ENCODE measurements at places on chromosomes 6 and 20.
A peak's percentile ranks its signal among the peaks of the same experiment; 100 is the strongest.

GRCh38 chr20:47335251-47336128 is 21.0 kb downstream of the ZMYND8 start:
- no peak for DNase-seq

DNA sequence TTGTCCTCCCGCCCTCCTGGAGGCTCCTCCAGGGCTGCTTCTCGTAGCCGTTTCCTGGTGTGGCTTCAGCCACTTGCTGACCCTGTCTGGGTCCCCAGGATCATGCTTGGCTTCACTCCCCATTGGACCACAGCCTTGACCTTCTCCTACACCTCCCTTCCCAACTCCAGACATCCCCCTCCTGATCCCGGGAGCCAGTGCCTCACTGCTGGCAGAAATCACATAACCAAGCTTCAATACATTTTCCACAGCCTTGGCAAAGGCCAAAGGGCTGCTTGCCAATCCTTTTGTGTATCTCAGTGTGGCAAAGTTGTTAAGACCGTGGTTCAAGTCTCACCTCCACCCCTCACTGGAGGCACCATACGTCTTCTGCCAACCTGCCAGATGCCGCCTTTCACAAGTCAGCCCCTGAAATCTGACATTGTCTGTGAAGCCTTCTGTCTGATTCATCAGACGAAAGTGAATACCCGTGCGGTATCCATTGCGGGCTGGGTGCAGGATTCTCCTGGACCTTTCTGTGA is 60.1 kb downstream of the PHACTR3 start:
- no peaks in the 10 kb centered on the region for H3K4me1 ChIP-seq
- H3K4me3 ChIP-seq = no peak overlapping the region
- H3K27me3 ChIP-seq = peaks cover 93% of the 10 kb centered on the region

- H3K36me3 ChIP-seq = no peaks in the 10 kb centered on the region
- peak overlapping the region; percentile 59 for H3K27ac ChIP-seq
- H3K4me3 ChIP-seq = no peak overlapping the region
- no peaks in the 10 kb centered on the region for H3K27me3 ChIP-seq
- DNase-seq = peak; percentile 87
- H3K4me1 ChIP-seq = peaks cover 9% of the 10 kb centered on the region
These were observed 124.4 kb upstream of the PRL start for GRCh38 chr6:22421198-22421597.

DNA sequence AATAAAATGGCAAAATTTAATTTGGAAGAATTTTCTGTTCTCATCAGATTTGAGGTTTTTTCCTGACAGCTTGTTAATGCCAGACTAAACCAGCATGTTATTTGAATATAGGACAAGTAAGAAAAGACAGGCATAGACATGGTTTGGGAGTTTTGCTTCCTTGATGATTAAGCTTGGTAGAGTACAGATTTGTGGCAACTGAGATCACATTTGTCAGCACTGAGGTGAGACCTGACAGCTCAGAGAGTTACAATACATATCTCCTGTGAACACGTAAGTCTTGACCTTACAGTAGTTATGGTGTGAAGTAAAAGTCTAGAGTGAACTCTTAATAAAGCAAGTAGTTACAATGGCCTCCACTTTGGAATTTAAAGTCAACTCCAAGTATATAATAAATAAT is 34.5 kb downstream of the CENPW start:
- DNase-seq = no peak
- H3K4me1 ChIP-seq = no peaks in the 10 kb centered on the region
- no peak overlapping the region for H3K4me3 ChIP-seq
- no peak overlapping the region for H3K27ac ChIP-seq
- H3K36me3 ChIP-seq = no peaks in the 10 kb centered on the region
- no peaks in the 10 kb centered on the region for H3K27me3 ChIP-seq

DNA sequence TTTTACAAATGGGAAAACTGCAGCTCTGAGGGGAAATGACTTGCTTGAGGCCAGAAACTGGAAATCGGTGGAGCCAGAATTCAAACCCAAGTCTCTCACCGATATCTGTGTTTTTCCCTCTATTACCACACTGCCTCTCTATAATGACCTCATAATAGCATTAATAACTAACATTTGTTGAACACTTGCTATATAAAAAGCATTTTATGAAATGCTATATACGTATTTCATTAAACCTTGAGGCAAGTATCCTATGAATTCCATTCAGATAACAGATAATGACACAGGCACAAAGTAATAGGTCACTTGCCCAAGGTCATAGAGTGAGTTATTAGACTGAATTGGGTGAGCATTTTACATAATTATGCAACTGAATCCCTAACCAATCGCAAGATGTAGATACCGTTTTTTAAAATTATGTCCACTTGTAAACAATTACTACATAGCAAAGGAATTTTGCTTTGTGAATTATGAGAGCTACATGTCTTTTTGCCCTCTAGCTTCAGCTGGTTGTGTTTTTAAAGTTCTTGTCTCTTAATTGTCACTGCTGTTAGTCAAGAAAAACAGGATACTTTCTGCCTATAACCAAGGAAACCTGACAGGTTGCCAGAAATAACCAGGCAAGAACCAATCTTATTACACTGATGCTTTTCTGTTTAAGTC is 4.7 kb downstream of the DSN1 start:
- H3K27me3 ChIP-seq = no peaks in the 10 kb centered on the region
- H3K4me1 ChIP-seq = peaks cover 19% of the 10 kb centered on the region
- no peaks in the 10 kb centered on the region for H3K36me3 ChIP-seq
- 0 out of 2 replicates have a peak overlapping the region, but pooled peaks have one; percentile 3 for H3K4me3 ChIP-seq
- peak; percentile 37 for DNase-seq

DNA sequence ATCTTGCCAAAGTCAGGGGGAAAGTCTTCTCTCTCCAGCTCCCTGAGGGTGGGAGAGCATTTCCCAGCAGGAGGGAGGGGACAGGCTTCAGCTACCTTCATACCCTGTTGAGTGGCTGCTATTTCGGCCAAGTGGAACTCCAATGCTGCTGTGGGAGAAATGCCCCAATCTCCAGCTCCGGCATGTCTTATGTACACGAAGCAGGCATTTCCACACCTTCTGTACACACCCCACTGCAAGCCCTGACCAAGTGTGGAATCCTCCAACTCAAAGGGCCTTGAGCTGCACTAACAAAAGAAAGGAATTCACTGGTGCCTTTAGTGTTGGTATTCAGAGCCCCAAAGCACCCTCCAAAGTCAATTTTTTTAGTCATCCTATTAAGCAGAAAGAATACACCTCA is 313.6 kb upstream of the NT5E start:
- DNase-seq = no peak
- peaks cover 42% of the 10 kb centered on the region for H3K27me3 ChIP-seq
- H3K27ac ChIP-seq = no peak overlapping the region
- no peaks in the 10 kb centered on the region for H3K36me3 ChIP-seq
- no peaks in the 10 kb centered on the region for H3K4me1 ChIP-seq

DNA sequence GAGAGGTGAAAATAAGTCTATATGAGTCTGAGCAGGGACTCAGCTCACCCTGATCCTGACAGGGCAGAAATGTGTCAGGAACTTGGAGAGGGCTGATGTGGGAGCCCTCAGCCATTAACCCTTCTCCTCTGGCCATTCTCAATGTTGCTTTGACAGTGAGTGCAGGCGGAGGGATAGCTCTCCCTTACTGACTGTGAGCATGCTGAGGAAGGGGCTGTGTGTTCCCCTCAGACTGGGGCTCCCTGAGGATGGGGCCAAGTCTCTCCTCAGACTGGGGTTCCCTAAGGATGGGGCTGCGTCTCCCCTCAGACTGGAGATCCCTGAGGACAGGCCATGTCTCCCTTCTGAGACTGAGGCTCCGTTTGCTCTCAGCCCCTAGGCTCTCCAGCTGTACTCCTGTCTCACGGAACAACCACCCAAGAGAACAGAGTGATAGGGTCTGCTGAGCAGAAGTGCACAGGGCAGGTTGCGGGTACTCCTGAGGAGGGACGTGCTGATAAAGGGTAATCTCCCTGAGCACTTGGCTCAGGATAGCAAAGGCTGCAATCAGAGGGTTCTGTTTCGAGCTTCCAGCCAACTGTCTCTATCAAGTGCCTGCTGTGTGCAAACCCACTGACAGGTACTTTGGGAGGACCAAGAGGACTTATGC is 141.0 kb downstream of the MRPL14 start:
- H3K4me3 ChIP-seq = no peak overlapping the region
- H3K4me1 ChIP-seq = peaks cover 12% of the 10 kb centered on the region
- H3K27me3 ChIP-seq = no peaks in the 10 kb centered on the region
- no peak for DNase-seq
- no peak overlapping the region for H3K27ac ChIP-seq

- no peaks in the 10 kb centered on the region for H3K27me3 ChIP-seq
- DNase-seq = no peak
- peaks cover 56% of the 10 kb centered on the region for H3K4me1 ChIP-seq
- no peaks in the 10 kb centered on the region for H3K36me3 ChIP-seq
- no peak overlapping the region for H3K4me3 ChIP-seq
- no peak overlapping the region for H3K27ac ChIP-seq
These were observed 178.7 kb downstream of the NFATC2 start for GRCh38 chr20:51363813-51364212.

DNA sequence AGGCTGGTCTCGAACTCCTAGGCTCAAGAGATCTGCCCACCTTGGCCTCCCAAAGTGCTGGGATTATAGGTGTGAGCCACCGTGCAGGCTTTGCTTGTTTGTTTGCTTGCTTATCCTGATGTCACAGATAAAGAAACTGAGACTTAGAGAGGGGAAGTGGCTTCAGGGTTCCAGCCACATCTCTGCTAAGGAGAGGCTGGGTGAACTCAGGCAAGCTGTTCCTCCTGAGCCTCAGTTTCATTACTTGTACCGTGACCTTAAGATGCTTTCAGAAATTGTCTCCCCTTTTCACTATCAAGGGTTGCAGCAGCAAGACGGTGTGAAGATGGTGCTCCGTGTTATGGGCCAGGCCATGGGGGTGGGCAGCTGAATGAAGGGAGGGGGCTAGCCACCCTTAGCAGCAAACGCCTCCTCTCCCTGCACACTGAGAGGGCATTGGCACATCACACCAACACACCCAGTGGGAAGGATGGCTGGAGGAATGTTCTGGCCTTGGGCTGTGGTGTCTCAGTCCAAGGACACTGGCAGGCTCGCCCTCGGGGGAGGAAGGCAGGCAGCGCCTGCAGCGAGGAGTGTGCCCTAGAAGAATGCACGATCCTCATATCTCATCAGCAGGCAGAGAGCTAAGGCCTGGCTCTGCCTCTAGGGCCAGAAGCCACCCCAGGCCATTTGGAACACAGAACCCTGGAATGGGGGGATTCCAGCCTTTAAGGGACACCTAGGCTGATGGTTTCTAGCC is 48.2 kb upstream of the TLDC2 start:
- peaks cover 23% of the 10 kb centered on the region for H3K36me3 ChIP-seq
- H3K4me3 ChIP-seq = no peak overlapping the region
- H3K27me3 ChIP-seq = no peaks in the 10 kb centered on the region
- no peak overlapping the region for H3K27ac ChIP-seq

DNA sequence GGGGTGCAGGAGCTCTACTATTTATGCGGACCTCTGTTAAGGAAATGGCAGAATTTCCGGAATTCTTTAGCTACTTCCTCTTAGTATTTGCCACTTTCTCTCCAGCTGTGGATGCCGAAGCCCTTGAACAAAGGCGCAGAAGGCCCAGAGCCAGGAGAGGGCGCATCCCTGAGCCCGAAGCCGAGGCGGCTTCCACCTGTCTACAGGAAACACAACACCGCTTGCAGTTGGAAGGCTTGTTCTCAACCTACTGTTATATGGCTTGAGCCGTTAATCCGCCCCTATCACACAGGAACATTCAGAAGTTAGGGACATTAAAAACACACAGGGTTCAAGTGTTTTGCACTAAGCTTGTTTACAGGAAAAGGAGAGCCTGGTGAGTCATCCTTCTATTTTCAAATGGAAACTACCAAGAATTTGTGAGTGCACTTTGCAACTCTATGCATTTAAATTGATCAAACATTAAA is 417.1 kb downstream of the BCKDHB start:
- no peak overlapping the region for H3K27ac ChIP-seq
- DNase-seq = no peak
- H3K27me3 ChIP-seq = no peaks in the 10 kb centered on the region
- H3K4me1 ChIP-seq = peaks cover 27% of the 10 kb centered on the region
- H3K36me3 ChIP-seq = no peaks in the 10 kb centered on the region
- no peak overlapping the region for H3K4me3 ChIP-seq

DNA sequence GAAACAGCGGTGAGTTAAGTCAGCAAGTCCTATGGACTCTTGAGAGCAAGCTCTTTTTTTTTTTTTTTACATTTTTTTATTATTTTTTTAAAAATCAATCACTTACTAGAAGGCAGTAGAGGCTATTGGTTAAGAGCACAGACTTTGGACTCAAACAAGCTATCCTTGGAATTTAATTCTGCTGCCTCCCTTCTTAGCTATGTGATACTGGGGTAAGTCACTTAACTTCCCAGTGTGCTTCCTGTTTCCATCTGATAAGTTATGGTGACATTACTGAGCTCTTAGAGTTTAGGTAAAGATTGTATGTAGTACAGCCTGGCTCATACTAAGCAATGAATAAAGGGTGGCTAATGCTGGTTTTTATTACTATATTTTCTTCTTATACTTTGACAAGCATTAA is 770.5 kb upstream of the FLRT3 start:
- H3K27ac ChIP-seq = no peak overlapping the region
- H3K36me3 ChIP-seq = no peaks in the 10 kb centered on the region
- no peaks in the 10 kb centered on the region for H3K4me1 ChIP-seq
- H3K4me3 ChIP-seq = no peak overlapping the region
- DNase-seq = no peak

- H3K4me3 ChIP-seq = no peak overlapping the region
- no peaks in the 10 kb centered on the region for H3K36me3 ChIP-seq
- DNase-seq = no peak
These were observed 68.7 kb downstream of the NFATC2 start for GRCh38 chr20:51473771-51474170.

- no peak for DNase-seq
- H3K4me1 ChIP-seq = peaks cover 11% of the 10 kb centered on the region
- no peaks in the 10 kb centered on the region for H3K36me3 ChIP-seq
- H3K27me3 ChIP-seq = no peaks in the 10 kb centered on the region
- H3K4me3 ChIP-seq = no peak overlapping the region
These were observed 2.2 kb downstream of the TNF start for GRCh38 chr6:31577579-31577966.

GRCh38 chr6:40343318-40343876 is 243.8 kb downstream of the LRFN2 start:
- no peak overlapping the region for H3K4me3 ChIP-seq
- no peak overlapping the region for H3K27ac ChIP-seq
- H3K4me1 ChIP-seq = no peaks in the 10 kb centered on the region
- no peaks in the 10 kb centered on the region for H3K36me3 ChIP-seq
- H3K27me3 ChIP-seq = no peaks in the 10 kb centered on the region
- DNase-seq = no peak

DNA sequence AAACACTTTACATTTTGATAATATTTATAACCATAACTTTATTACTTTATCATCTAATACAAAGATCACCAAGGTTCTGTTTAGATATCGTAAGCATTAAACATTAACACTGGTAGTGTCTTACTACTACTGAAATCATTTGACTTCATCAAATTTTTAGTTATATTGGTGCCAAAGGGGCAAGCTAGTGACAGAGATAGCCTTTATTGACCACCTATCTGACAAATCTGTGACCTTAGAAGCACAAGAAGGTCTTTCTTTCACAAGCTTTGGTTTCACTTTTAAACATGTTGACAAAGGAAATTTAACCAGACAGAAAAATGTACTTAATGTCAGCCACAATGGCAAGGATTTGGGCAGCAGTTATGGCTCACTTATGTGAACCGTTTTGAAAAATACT is 50.7 kb upstream of the ENPP4 start:
- H3K27ac ChIP-seq = no peak overlapping the region
- no peaks in the 10 kb centered on the region for H3K4me1 ChIP-seq
- no peak for DNase-seq
- H3K4me3 ChIP-seq = 0 out of 2 replicates have a peak overlapping the region, but pooled peaks have one; percentile 27

Measured in PC-3 (cell line).